Fibroblast of skin of back (primary cell): ENCODE measurements at places on chromosomes 16 and 17.

DNA sequence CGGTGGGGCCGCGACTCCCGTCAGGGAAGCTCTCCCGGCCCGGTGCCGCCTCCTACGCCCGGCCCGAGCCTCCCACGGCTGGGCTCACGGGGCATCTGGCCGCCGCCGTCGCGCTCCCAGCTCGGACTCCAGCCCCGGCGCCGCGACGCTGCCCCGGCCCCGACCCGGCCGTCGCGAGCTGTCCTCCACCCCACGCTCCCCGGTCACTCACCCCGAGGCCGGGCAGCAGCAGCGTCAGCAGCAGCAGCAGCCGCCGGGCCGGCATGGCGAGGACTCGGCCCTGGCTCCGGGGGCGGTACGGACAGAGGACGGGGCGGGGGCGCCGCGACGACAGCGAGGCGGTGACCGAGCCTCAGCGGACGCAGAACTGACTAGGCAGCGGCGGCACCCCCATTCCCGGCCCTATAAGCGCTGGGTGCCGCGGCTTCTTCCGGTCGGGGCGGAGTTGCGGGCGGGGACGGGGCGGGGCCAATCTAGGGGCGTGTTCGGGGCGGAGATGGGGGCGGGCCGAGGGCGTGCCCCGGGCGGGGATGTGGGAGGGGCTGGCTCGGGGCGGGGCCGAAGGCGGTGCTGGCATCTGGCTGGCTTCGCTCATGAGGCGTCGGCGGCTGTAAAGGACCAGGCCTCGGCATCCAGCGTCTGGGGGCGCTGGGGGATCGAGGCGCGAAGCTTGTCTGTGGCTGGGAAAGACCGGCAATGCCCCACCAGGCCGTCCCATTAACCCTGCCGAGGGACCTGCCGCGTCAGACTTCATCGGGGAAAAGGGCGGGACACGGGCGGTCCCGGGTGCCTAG lies at the start of gene ERN1:
TSS of gene ERN1 (minus strand) at position 380 of the 794 bp plus-strand sequence. CDS start at position 265, 115 bp downstream.
- peak; percentile 93 for DNase-seq

DNA sequence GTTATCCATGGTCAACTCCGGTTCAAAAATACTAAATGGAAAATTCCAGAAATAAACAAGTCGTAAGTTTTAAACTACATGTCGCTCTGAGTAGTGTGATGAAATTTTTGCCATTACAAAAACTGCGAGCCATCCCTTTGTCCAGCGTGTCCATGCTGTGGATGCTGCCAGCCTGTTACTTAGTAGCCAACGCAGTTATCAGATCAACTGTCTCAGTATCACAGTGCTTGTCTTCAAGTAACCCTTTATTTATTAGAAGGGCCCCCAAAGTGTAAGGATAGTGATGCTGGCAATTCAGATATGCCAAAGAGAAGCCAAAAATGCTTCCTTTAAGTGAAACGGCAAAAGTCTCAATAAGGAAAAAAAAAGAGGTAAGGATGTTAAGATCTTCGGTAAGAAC lies 23.9 kb downstream of the SNN start:
- no peak for DNase-seq

DNA sequence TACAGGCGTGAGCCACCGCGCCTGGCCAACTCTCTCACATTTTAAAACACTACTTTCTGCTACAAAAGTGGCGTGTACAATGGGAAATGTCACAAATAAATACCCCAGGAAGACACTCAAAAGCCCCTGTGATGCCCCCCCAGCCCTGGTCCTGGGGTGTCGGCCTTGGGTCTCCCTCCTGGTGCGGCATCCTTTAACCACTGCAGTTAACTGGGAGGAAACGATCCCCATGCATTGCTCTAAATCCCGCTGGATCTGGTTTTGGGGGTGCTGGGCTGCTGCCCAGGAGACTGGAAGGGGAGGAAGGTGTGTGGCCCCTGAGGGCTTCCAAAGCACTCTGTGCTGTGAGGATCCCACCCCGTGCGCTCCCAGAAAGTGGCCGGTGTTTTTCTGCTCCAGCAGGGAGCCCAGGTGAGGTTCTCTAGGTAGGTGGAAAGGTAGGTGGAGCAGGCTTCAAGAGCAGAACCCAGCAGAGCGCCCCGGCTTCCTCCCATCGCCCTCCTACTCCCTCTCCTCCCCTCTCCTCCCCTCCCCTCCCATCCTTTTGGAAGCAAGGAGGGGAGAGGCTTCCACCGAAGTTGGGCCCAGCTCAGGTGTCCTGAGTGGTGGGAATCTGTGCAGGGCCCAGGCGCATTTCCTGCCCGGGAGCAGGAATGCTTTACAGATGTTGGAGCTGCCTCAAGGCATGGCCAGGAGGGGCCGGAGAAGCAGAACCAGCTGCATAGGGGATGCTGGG lies 363.3 kb downstream of the SEC14L1 start:
- DNase-seq = no peak

- DNase-seq = no peak
Measured at GRCh38 chr16:63185235-63185780, 1149.1 kb upstream of the CDH8 start.

- DNase-seq = no peak
Measured at GRCh38 chr17:55342800-55343585, 78.2 kb downstream of the HLF start.

- no peak for DNase-seq
Measured at GRCh38 chr17:4008441-4009185, 44.4 kb upstream of the ATP2A3 start.

GRCh38 chr16:20868890-20869289 lies 31.3 kb downstream of the DCUN1D3 start:
- peak; percentile 42 for DNase-seq

DNA sequence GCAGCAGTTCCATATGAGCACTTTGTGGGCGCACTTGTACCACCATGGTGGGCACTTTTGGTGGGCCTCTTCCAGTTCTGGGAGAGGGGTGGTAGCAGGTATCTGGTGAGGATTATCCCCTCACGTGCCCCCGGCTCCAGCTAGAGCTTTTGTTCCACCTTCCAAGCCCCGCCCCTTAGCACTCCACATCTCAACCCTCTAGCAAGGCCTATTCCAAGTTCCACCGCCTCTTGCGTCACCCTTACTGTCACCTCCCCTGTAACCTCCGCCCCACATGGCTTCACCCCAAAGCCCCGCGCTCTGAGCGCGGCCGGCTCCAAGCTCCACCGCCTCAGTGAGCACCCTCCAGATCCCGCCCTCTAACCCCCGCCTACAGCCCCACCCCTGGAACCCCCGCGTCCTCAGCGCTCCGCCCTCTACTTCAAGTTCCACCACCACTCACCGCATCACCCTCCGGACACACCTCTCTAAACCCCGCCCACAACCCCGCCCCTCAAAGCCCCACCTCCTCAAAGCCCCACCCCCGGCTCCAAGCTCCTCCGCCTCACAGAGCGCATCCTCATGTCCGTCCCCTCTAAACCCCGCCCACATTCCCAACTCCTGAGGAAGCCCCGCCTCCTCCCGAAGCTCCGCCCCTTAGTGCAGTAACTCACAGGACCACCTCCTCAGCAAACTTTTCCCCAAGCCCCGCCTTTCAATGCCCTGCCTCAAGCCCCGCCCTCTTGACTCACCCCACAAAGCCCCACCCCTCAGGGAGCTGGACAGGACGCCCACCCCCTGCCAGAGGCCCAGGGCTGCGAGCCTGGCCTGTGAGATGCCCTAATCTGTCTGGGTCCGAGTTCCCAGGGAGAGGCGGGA lies 11.1 kb downstream of the SCN4A start:
- peak; percentile 65 for DNase-seq

DNA sequence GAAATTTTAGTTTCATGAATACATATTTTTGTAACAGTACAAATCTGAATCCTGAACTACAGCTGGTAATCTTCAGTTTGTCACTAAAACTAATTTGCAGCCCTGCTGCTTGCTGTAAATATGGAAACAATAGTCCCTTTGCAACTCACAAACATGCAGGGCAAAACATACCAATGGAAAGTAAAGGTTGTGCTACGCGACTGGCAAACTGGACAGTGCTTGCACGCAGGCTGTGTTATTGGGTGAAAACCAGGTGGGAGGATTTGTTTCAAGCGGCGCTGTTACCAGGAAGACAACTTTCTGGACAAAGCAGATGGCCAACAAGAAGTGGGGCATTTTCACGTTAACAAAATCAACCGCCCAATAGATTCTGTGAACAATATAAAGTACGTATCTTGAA lies 93.5 kb downstream of the CDYL2 start:
- DNase-seq = no peak

DNA sequence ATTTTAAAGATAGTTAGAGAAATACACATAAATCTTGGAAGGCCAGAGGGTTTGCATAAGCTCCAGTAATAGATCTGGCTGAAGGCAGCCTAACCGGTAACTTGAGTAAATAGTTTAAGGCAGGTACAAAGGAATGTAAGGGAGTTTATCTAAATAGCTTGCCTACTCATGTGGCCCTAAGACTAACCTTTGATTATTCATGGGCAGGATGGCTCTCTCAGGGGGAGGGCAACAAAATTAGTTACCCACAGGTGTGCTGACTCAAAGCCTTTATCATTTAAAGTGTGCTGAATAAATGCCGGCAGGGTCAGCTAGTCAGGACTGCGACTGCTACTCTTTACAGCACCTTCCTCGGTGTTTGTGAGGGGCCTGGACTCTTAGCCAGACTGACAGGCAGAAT lies 761.3 kb upstream of the KIF2B start:
- DNase-seq = no peak

GRCh38 chr16:67665598-67665997 lies 952 bp downstream of the ENKD1 start:
- no peak for DNase-seq

GRCh38 chr16:86951831-86952598 lies 365.2 kb downstream of the C16orf95 start:
- DNase-seq = peak; percentile 99

GRCh38 chr17:58556833-58557250 lies 42.4 kb upstream of the MTMR4 start:
- DNase-seq = peak; percentile 15

DNA sequence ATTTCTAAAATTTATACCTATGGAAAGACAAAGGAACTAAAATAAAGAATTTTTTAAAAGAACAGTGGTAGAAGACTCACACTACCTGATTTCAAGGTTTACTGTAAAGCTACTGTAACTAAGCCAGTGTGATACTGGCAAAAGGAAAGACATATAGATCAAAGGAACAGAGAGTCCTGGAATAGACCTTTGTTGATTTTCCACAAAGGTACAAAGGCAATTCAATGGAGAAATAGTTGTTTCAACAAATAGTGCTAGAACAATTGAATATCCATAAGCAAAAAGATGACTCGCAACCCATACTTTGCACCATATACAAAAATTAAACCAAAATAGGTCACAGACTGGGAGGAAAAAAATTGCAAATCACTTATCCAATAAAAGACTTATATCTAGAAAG lies 36.7 kb downstream of the MYH10 start:
- DNase-seq = no peak

DNA sequence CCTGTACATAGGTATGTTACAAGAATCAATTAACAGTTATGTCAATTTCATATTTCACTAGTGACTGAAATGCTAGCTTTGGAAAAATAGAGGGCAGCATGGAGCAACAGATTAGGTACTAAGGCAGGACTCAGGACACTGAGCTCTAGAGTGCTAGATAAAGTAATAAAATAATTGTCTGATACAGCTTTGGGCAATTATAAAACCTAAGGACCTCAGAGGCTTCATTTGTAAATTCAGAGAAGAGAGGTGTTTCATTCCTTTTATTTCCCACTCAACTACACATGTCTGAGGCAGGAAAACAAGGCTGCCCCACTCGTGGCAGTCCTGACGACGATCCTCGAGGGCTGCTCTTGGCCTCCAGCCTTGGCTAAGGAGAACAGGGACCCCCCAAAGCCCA lies 81.5 kb downstream of the CA4 start:
- peak; percentile 33 for DNase-seq

GRCh38 chr16:21064203-21064602 lies 86.4 kb downstream of the DNAH3 start:
- no peak for DNase-seq

- no peak for DNase-seq
Measured at GRCh38 chr17:725746-726145, 6.7 kb upstream of the TLCD3A start.

DNA sequence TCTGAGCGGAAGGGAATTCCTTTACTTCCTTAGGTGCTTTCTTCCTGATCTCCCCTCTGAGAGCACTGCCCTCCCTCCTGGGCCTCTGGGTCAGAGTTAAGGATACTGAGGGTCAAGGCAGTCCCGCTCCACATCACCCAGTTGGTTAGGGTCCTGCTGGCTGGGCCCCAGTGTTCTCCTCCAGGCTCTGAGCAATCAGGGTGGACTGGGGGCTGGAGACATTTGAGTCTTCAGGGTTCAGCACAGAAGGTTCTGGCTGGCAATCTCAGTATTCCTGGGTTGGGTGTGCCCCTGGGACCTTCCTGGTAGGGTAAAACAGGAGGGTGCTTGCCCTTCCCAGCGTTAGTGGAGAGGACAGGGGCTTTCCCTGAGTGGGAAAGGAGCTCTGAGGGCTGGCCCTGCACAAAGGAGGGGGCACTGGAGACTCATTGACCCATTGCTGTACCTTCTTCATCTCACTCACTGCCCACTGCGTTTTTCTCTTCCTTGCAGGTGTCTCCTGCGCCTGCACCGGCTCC lies 448 bp downstream of the MT1M start:
- no peak for DNase-seq
